Stimulated activated CD4-positive, alpha-beta T cell treated with anti-CD3 and anti-CD28 coated beads, Interleukin-1b, Interleukin-23, amount 100 ng/mL, for 1 hour (primary cell): ENCODE measurements at places on chromosomes 2 and 18.

DNA sequence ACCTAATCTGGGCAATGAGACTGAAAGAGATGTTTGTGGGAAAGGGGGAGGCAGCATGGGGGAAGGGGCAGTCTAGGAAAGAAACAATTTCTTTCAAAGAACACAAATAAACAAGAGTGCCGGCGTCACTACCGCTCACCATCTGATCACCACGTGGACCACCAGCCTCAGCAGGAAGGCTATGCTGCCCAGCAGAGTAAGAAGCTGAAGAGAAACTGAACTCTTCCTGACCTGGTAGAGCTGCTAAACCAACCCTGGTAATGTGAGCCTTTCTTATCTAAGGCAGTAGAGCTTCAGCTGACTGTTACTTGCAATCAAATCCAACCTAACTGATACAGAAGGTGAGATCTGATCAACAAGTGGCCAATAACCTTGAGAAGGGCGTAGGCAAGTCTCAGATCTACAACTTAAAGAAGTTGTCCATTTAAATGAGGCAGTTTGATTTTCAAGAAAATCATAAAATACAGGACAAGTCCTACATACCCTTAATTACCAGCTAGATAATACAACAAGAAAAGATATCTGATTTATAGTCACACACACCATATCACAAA is 44.2 kb upstream of the SPTBN1 start:
- no peak for DNase-seq

DNA sequence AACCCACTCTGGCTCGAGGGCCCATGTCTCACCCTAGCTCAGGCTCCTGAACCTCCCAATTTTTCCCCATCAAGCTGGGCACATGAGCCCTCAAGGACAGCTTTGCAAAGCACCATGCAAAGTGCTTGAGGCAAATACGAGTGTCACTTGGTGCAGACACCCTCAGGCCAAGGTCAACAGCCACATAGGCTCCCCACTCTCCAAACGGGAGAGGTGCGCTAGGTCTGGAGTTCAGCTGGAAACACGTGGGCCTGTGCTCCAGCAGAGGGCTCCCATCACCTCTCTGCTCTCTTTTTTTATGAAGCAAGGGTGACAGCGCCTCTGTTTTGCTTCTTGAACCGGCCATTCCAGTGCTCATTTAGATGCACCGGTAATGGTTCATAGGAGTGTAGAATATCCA is 11.9 kb upstream of the ARHGAP25 start:
- DNase-seq, result no peak

DNA sequence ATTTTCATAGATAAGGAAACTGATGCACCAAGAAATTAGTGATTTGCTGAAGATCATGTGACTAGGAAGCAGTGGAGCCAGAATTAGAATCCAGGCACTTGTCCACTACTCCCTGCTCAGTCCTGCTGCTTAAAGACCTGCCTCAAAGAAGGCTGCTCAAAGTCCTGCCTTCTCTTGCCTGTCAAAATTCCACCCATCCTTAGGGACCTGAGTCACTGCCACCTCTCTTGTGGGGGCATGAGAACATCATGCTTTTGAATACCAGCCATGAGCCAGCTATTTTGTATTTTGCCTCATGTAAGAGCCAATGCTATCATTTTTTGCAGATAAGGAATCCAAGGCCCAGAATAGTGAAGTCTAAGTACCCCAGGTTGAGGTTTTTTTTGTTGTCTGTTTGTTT is 47.1 kb downstream of the DDX1 start:
- DNase-seq, result no peak

- DNase-seq, result no peak
Measured at GRCh38 chr2:173760553-173760952, 204.6 kb downstream of the SP3 start.

DNA sequence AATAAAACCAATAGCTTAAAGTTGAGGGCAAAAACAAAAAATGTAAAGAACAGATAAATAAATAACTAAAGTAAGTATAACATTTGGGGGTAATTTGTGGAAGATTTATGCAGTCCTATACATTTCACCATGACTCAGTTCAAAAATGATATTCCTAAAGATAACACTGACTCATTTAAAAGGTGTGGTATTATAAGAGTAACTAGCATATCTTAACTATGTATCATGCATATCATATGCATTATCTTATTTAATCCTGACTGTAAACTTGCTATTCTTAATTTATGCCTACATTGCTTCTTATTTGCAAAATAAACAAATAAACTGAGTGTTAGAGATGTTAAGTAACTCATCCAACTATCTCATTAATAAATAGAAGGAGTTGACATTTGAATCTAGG is 726.5 kb upstream of the PKDCC start:
- DNase-seq, result no peak

DNA sequence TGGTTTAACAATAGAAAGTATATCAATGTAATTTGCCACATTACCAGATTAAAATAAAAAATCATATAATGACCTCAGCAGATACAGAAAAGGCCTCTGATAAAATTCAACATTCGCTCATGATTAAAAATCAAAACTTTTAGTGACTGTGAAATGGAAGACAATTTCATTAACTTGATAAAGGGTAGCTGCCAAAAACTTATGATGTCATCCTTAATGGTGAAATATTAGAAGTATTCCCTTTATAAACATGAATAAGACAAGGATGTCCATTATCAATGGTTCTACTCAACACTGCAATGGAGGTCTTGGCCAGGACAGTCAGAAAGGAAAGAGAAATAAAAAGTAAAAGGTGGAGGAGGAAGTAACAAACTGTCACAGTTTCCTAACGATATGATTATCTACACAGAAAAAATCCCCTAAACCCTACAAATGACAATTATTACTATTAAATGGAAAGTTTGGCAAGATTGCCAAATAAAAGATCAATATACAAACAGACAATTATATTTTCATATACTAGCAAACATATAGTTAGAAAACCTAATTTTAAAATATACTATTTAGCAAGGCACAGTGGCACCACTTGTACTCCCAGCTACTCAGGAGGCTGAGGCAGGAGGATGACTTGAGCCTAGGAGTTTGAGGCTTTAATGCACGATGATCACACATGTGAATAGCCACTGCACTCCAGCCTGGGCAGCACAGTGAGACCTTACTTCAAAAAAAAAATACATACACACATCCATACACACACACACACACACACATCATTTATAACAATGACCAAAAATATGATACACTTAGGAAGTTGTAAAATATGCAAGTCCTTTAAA is 12.8 kb downstream of the METTL8 start:
- no peak for DNase-seq

DNA sequence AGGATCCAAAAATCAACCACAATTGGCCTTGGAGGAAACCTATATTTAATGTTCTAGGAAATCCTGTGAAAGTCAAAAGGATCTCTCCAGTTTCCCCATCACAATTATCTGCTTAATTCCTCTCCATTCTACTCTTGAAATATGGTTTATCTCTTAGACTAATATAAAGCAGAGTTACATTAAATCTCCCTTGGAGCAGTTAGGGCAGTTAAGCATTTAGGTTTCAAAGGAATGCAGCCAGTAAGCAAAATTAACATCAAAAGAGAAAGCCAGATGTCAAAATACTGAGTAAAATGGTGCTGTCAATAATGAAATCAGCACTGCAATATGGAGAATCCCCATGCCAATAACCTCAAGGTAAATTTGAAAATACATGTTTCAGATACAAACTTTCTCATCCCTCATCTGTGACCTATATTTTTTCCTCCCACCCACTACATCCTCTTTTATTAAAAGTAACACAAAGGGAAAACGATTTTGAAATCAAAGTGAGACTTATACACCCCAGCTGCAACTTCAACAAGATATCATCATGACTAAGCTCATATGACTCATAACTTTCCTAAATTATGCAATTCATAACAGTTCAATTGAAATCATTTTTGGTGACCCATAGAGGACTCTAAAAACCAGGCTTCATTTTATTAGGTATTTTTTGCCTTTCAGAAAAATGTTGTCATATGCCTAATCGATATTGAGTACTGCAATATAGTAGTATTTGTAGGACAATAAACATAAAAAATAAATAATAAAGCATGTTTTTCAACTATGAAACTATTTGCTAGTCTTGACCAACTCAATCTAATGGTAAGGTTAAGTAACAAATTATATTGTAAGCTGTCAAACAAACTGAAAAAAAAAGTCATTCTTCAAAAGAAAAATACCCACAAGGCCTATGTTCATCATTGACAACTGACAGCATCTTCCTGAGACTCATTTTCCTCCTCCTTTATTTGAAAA is 3.1 kb downstream of the ADAM17 start:
- DNase-seq, result no peak

DNA sequence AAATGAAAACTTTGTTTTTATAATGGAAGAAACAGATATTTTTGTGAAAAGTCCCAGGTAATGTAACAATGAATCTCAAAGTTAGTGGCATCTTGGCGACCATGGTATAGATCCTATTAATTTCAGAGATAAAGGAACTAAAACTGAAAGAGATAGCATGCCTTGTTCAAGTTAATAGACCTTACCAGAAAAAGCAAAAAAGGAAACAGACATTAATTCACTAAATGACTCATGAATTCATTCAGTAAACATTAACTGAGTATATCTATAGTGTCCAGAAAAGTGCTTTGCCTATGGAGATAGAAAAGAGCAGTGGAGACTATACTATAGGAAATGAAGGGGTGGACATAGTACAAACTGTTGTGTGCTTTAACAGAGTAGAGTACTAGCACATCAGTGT is 763.3 kb downstream of the TRIB2 start:
- no peak for DNase-seq

DNA sequence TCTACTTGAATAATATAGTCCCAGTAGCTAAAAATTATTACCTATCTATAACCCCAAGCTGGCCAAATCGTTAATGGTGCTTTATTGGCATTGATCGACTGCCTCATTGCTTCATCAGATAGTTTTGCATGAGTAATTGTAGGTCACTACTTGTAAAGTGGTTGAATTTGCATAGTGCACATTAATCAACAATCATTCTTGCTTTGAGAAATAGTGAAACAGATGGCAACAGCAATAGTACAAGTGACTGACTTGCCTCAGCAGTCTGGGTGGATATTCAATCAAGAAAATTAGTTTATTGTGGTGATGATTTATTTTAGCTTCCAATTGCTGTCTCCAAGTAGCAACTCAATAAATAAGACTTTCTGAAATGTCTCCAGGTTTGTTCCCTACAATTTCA is 117.8 kb upstream of the NRXN1 start:
- DNase-seq, result no peak
